CD4-positive, alpha-beta T cell (primary cell): ENCODE measurements at places on chromosomes 7 and 10.

DNA sequence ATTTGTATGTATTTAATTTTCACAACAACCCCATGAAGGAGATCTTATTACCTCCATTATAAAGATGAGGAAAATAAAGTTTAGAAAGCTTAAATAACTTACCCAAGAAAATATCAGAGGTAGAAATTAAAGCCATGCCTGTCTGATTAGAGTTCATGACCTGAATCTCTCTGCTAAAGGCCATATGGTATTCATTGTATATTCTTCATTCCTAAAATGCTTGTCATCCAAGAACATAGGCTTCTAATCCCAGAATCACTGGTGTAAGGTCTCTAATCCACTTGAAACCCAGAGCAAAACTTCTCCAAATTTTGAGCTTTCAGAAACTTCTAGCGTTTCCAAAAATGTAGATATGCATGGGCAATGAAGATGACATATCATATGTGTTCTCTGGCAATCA lies 72.3 kb upstream of the YAE1 start:
- DNase-seq = no peak

- DNase-seq = no peak
These were observed 158.9 kb upstream of the TNRC18 start for GRCh38 chr7:5582532-5582935.

DNA sequence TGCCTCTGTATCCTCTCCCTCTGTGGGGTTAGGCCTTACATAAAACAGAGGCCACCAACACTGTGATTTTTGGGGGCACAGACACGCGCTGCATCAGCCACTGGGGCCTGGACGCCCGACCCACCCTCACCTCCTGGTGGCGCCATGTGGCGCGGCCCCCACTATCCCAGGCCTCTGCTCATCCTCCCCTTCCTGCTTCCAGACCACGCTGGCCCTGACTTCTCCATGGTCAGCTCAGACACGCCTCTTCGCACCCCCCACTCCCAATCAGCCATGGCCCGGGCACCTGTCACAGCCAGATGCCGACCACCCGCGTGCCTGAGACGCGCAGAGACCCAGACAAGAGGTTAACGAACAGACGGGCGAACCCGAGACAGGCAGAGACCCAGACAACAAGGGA lies 263.9 kb downstream of the ELFN1 start:
- DNase-seq = no peak

DNA sequence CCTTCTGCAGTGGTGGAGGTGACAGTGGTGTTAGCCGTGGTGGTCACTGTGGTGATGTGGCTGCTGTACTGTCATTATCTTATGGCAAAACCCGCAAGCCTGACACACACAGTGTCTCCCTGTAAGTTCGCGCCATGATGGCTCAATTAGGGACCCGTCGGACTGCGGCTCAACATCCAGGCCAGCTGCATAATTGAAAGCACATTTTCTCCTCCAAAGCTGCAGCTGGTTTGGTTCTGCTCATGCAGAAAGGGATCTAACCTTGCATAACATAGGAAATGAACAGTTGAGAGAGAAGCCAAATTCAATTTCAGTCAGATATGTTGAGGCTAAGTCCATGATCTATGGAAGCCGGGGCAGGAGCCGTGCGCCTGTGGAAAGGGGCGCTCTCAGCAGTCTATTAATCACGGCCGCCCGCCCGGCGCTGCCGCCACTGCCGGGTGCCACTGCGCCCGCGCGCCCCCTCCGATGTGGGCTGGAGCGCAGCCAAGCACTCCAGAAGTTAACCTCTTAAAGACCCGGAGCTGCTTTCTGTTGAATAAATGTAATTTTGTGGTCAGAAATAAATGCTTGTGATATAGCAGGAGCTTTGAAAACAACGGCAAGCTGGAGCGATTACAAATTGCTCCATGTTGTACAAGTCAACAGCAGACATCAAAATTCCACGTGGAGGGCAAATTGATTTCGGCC lies 227.7 kb downstream of the CUX1 start:
- no peak for DNase-seq

GRCh38 chr10:133173860-133174640 lies 14.0 kb downstream of the KNDC1 start:
- DNase-seq = no peak

- no peak for DNase-seq
These were observed 147.8 kb downstream of the ARHGAP22 start for GRCh38 chr10:48456808-48457761.

GRCh38 chr7:37104822-37105518 lies 343.7 kb downstream of the ELMO1 start:
- no peak for DNase-seq

- DNase-seq = no peak
These were observed 166.0 kb downstream of the TAX1BP1 start for GRCh38 chr7:27905951-27906350.

GRCh38 chr10:93926613-93927012 lies 32.8 kb downstream of the SLC35G1 start:
- DNase-seq = no peak

DNA sequence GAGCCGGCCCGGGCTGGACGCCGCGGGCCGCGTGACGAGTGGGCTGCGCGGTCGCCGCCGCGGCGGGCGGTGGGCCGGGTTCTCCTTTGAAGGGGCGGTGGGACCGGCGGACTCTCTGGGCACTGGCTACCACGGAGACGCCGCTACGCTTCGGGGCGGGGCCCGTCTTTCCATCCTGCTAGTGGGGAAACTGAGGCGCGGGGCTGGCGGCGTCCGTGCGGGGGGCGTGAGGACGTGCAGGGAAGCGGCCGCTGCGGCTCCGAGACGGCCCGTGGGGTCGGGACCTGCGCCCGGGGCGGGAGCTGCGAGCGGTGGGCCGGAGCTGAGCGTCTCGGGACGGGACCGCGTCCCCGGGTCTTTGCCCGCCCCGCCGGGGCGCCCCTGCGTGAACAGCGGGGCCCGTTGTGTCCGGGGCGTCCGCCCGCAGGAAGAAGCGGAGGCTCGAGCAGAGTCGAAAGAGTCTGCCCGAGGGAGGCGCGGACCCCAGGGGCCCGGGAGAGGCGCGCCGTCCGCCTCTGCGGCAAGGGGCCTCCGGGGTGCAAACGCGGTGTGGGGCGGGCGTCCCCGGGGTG lies 548 bp upstream of the BNIP3 start:
- no peak for DNase-seq

DNA sequence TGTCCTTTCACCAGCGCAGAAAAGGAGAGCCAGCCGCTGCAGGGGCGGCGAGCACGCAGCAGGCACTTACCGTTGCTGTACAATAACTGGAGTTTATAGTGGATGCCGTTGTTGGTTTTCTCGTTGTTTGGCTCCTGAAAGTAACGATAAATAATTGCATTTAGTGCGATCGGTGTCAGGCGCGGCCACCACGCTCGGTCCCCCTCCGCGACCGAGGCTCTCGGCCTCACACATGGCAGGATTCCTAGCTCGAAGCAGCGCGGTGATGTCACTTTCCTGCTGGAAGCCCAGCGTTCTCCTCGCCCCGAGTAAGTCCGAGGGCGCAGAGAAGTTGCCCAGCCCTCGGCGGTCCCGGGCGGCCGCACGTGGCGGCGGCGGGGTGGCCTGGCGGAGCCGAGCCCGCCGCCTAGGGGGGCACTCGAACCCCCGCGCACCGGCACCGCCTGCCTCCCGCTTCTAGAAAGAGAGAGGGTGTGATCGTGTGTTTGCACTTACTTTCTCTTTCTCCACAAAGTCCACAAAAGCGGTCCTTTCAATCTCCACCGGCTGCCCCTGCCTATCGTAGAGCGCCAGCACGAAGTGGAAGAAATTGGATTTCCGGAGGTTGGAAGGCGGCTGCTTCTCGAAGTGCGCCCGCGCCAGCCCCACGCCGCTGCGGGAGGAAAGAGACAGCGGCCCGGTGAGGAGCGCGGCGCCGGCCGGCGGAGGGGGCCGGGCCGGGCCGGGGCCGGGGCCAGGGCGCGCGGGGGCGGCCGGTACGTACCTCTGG lies 1.0 kb downstream of the EBF3 start:
- no peak for DNase-seq

DNA sequence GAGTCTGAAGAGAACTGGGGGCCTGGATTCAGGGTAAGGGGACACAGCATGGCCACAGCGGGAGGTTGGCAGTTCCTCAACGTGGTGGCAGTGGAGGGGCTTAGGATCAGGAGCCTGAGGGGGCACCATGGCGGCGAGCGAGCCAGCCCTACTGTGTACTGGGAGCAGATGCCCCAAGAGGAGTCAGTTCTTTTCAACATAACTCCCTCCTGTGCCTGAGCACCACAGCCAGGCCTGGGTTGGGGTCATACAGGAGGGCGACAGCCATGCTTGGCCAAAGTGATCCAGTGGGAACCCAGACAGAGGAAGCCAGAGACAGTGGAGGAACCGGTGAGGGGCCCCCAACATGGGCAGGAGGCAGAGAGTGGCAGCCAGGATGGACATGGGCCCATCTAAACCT lies 65.8 kb downstream of the MICALL2 start:
- DNase-seq = no peak

- DNase-seq = no peak
These were observed 64.5 kb downstream of the CHST15 start for GRCh38 chr10:124028700-124029480.
